ENCODE measurements at places on chromosomes 2 and 18.

DNA sequence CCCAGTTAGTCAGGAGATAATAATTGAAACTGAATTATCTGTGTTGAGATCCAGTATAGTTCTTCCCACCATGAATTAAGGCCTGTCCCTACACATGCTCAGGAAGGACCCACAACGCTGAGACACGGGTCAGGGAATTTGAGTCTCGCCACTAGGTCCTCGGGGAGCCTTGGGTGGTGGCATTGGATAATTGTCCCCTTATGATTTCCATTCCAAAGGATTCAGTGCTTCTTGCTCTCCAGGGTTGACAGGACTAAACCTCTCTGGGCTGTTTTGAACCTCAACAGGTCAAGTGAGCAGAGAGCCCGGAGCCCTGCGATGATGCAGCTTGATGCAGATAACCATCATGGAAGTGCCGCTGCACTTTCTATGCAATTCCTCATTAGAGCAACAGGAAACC, 253.7 kb upstream of the PXDN start:
- DNase-seq = no peak

GRCh38 chr2:237920673-237921072, 46.1 kb upstream of the UBE2F start:
- DNase-seq = no peak

- DNase-seq = no peak
Measured at GRCh38 chr18:13982126-13982525, 66.8 kb upstream of the MC2R start.

DNA sequence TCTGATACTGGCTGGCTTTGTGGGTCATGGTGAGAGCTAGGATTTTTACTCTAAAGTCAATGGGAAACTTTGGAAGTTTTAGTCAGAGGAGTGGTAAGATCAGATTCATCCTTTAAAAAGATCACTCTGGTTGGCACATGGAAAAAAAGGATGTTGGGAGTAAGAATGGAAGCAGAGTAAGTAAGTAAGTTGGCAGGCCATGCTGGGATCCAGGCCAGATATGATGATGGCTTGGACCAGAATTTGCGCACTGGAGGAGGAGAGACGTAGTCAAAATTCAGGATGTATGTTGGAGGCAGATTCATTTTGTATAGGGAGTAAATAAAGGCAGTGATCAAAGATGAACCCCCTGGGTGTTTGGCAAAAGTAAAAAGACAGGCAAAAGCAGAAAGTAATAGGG, 283.3 kb upstream of the THSD7B start:
- no peak for DNase-seq

- no peak for DNase-seq
Measured at GRCh38 chr2:166179201-166179600, 51.4 kb upstream of the SCN1A start.

GRCh38 chr2:159101755-159102489, 133.5 kb downstream of the TANC1 start:
- DNase-seq = no peak

DNA sequence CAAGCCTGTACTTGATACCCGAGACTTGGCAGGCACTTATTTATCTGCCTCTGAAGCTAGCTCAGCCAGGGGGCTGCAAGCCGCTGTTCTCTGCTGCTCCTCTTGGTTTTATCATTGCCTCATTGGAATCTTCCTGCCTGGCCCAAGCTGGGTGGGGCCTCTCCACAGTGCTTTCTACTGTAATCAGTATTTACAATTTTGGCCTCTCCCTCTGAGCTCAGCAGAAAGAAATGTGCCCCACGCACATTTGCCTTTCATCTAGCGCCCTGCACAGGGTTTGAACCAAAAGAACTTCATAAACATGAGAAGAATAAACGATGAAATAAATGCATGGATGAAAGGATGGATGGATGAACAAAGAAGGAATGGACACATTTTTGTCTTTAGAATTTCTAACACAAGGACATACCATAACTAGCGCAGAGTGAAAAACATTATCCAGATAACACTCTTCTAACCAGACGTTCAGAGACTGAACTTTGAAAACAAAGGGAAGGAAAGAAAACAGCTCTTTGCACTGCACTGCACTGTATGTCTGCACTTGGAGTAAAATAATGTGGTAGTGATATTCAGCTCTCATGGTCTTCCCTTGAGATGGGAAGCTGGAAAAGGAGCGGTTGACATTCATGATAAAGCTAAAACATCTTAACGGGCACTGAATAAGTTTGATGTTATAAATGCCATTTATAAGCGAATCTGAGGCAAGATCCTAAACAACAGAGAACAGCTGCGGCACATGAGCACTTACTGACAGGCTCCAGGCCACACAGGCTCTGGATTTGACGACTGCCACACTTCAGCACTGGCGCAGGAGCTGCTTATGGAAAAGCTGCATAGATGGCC, 86.8 kb upstream of the SP3 start:
- peak; percentile 62 for DNase-seq

GRCh38 chr2:7857904-7858303, 824.0 kb upstream of the ID2 start:
- DNase-seq = no peak

DNA sequence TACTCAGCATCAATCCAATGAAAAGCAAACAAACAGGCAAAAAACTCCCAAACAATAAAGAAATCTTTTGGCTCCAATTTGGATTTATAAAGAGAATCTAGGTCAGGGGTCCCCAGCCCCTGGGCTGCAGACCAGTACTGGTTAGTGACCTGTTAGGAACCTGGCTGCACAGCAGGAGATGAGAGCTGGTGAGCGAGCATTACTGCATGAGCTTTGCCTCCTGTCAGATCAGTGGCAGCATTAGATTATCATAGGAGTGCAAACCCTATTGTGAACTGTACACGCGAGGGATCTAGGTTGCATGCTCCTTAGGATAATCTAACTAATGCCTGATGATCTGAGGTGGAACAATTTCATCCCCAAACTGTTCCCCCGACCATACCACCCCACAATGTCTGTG, 102.2 kb downstream of the KIAA1328 start:
- DNase-seq = no peak

DNA sequence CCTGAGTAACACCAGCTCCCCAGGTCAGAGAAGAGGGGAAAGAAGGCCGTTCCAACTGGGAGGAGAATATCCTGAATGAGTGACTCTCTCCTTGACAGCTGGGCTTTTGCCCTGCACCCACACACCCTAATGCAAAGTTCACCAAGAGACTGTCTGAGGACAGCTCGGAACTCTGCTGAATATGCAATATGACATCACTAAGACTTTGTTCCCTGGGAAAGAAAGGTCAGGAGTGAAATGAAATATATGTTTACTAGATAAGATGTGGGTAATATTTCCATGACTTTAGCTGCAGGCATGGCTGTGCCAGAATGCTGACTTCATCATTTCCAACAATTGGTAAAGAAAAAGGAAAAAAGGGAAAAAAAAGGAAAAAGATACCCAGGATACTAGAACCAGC, 488.2 kb upstream of the RAB6C start:
- DNase-seq = no peak

GRCh38 chr2:129905664-129906081, 73.8 kb upstream of the RAB6C start:
- no peak for DNase-seq

DNA sequence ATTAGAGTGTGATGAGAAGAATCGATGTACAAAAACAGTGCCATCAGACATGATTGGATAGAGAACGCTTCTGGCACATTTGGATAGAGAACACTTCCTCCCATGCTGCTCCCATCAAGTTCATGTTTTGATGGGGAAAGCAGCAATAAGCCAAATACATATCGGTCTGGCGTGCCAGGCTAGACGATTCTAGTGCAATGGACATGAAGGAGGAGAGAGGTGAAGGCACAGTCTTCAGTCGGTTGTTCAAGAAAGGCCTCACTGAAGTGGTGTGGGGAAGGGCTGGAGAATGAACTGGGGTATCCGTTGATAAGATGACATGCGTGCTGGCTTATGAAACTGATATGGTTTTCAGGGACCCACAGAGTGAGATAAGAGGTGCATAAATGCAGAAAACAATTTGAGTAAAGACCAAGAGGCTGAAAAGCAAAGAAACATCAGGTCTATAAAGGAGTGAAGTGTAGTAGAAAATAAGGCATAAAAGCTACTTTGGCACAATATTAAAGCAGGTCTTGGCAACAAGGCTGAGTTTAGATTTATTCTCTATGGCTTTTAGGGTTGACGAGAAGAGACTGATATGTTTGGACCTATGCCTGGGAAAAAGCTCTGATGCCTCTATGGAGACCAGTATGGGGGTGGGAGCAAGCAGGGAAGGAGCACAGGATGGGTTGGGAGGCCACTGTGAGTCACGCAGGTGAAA, 117.6 kb upstream of the PIEZO2 start:
- DNase-seq = no peak

DNA sequence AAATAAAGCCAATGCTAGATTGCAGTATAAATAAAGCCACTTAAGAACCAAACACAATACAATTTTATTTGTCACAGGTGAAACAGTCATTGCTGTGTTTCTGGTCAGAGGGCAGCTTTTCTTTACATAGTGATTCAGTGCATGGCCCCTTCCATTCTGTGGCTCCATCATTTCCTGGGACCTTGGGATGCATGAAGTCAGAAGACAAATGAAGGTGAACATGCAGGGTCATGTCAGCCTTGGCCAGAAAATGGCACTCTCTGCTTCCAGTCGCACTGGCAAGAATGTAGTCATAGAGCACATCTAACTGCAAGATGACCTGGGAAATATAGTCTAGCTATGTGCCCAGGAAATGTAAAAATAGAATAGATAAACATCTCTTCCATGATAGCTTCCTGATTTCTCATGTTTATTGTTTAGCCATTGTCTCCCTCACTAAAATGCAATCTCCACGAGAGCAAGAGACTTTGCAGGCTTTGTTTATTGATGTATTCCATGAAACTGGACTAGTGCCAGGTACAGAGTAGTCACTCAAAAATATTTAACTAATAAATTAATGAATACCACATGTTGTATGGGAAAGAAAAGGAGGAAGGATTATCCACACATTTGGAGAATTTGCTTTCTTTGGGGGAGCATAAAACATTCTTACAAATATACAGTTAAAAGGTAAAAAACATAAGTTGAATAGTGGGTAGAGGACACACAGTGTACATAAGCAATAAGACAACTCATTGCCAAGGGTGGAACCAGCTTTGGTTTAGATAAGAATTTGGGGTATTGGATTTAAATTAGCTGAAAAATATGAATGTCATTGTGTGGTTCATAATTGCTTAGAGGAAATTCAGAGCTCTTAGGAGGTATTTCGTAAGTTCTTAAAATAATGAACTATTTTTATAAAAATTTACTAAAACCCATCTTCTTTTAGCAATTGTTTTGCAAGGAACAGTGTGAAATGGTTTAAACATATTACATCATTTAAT, 343.8 kb downstream of the PID1 start:
- no peak for DNase-seq

DNA sequence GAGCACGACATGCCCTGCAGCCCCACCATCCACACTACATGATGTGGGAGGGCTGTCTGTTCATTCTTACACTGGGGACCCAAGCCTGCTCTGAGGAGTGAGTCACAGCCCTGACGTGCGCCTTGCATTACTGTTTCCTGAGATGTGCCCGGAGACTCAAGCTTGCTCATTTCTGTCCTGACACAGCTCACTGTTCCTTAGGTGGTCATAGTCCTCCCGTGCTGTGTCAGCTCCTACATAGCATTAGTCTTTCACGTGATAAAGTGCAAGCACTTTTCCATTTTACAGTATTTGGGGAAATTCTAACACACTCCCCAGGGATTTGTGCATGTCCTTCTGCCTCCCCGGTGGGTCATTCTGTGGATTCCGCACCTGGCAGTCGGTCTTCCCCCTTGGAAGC, 46.2 kb upstream of the TRIM43B start:
- DNase-seq = peak; percentile 56

DNA sequence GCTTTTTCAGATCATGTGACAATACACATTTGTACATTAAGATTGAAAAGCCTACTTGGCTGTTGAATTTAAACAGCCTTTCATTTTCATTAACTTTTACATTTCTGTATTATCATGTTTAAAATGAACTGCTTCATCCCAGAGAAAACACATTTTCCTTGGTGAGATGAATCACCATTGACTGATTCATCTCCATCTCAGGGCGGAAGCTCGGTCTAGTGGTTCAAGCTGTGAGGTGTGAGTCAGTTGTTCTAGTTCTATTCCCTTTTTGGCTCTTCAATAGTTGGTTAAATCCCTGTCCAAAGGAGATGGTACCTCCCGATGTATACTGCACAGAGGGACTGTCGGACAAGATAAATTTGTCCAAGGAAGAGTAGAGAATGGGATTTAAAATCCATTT, 189.7 kb downstream of the ADCYAP1 start:
- peak; percentile 61 for DNase-seq

GRCh38 chr2:131125195-131125757, 20.1 kb downstream of the PLEKHB2 start:
- DNase-seq = no peak

- no peak for DNase-seq
Measured at GRCh38 chr2:179745635-179746256, 115.7 kb downstream of the ZNF385B start.

GRCh38 chr2:171348056-171348455, 85.7 kb downstream of the METTL8 start:
- DNase-seq = no peak

DNA sequence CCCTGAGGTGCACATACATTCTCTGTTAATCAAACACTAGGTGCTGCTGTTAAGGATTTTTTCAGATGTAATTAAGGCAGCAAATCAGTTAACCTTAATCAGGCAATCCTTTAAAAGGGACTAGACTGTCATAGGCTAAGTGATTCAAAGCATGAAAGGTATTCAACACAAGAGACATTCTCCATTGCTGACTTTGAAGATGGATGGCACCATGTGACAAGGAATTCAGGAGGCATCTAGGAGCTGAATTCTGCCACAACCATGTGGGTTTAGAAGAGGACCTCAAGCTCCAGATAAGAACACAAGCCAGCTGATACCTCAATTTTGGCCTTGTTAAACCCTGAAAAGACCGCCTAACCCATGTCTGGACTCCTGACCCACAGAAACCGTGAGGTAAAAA, 84.0 kb downstream of the SMAD2 start:
- no peak for DNase-seq

- no peak for DNase-seq
Measured at GRCh38 chr2:60551240-60552077, 2.0 kb downstream of the BCL11A start.

DNA sequence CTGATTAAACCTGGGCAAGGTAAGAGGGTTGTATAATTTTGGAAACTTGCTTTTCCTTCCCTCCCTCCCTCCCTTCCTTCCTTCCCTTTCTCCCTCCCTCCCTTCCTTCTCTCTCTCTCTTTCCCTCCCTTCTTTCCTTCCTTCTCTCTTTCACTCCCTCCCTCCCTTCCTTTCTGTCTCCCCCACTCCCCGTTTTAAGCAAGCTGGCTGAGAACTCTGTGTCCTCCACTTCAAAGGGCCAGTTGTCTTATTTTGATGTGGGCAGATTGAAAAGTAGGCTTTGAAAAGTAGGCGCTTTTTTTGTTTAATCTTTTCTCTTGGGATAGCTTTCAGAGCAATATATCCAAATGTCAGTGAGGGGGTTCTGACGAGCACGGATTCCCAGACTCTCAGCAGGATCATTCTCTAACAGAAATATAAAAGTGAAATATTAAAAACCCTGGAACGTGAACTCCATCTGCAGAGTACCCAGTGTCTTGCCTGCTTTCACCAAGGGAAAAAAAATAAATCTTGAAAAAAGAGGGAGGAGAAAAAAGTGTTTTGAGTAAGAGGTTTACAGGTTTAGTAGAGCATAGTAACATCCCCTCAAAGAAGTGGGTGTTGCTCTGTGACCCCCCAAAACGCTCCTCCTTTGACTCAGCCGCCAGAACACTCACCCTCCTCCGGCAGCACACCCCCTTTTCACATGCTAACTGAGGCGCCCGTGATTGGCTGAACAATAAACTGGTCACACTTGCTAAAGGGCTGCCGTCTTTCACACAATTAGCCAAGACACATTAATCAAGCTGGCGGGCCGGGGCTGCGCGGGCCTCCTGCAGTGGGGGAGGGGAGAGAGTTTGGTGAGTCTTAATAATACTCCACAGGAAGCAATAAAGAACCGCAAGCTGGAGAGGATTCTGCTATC, 52.2 kb downstream of the CDK15 start:
- DNase-seq = peak; percentile 19
